ENCODE measurements at places on chromosomes 1 and 21.

- no peak for DNase-seq
Measured at GRCh38 chr1:87151500-87152421, 176.9 kb upstream of the LMO4 start.

DNA sequence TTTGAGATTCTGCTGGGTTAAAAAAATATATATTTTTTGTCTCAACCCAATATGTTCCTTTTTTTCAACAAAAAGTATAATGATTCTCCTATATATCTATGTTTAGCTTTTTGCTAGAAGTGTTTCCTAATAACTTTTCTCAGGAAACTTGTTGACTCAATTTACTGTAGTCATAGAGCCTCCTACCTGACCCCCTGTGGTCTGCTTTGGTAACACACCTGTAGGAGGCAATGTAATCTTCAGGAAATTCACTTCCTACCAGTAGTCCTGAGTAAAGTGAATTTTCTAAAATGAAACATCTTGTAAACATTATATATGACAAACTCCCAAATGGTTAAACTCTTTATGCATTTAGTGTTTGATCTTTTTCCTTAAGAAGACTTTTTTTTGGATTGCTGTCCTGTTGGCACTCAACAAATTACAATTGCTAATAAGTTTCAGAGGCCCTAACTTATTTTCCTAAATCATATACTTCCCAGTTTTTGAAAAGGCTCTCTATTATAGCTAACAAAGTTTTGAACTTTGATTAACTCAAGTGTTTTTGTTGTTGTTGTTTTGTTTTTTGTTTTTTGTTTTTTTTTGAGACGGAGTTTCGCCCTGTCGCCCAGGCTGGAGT is 118.3 kb downstream of the OLFML2B start:
- no peak for DNase-seq

DNA sequence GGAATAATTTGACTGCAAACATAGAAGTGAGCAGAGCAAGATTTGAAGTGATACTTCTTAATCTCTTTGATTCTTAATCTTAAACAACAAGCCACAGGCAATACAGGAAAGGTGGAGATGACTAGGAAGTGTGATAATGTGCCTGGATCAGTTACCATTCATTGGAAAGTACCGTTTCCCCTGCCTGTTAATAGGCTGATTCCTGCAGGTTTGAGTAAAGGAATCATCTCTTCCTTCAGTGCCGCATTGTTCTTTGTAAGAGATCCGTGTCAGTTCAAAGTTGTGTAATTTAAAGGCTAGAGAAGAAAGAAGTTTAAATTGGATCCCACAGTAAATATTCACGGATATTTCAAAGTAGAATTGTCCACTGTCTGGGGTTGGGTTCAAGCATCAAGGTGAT is 43.5 kb upstream of the BCL10 start:
- DNase-seq = no peak

GRCh38 chr1:39754026-39754570 is 15.4 kb downstream of the PPIE start:
- DNase-seq = no peak

- no peak for DNase-seq
Measured at GRCh38 chr1:232259333-232259732, 370.6 kb downstream of the SIPA1L2 start.

GRCh38 chr1:15225461-15225860 is 21.6 kb upstream of the FHAD1 start:
- no peak for DNase-seq

- no peak for DNase-seq
Measured at GRCh38 chr1:2276803-2277580, 48.9 kb downstream of the SKI start.

GRCh38 chr1:10022656-10023055 is 10.1 kb upstream of the UBE4B start:
- no peak for DNase-seq

GRCh38 chr1:46340404-46341221 is at the start of gene NSUN4:
Gene NSUN4 (plus strand): TSS chr1:46340807. CDS start chr1:46340827, 20 bp downstream.
- DNase-seq = peak; percentile 68

GRCh38 chr1:39394598-39394997 is 96.8 kb upstream of the BMP8A start:
- DNase-seq = no peak

DNA sequence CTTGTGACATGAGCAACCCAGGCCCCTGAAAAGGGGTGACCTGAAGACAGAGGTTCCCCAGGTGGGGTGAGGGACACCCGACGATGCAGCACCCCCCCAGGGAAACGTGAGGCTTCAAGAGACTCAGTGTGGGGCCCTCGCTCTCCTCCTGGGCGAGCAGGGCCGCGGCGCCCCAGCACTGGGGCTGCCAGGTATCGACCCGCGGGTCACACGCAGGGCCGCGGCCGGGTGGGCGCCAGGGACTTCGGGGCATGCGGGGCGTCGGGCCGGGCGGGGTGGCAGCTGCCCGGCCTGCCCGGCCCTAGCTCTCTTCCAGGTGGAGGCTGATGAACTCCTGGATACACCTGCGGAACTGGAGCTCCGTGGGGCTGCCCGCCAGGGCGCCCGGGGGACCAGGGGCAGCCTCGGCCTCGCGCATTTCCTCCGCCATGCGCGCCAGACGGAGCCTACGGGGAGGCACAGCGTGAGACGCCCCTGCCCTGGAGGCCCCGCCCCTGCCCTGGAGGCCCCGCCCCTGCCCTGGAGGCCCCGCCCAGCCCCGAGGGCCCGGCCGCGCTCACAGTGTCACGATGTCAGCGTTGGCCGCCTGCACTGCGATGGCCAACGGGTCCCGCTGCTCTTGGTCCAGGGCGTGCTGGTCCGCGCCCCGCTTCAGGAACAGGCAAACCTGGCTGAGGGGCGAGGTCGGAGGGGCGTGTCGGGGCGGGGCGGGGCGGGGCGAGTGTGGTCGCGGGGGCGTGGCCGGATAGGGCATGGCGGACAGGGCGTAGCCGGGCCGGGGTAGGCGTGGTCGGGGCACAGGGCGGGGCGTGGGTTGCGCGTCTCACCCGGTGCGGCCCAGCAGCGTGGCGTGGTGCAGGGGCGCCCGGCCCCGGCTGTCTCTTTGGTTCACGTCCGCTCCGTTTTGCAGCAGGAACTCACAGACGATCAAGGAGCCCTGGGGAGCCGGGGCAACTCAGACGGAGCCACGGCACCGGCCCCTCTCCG is 13.3 kb downstream of the SCNN1D start:
- DNase-seq = no peak

DNA sequence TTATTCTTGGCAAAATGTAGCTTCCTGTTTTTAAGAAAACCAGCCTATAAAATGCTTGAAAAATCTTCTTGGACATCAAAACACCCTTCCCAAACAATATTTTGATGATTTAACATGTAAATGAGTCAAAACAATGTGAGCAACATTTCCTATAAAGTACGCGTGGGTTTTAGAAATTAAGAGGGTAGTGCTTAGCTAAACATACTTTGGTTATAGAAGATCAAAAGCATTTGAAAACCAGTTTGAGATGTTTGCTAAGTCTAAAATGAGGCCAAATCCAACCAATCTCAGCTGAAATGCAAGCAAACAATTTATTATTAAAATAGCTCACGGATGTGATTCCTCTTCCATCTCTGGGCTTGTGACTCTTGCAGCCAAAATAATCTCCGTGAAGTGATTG is 350.4 kb downstream of the TGFB2 start:
- no peak for DNase-seq
